ENCODE measurements at places on chromosomes 5 and 9.

GRCh38 chr9:129264388-129264787 is 86.3 kb upstream of the IER5L start:
- no peak for DNase-seq

DNA sequence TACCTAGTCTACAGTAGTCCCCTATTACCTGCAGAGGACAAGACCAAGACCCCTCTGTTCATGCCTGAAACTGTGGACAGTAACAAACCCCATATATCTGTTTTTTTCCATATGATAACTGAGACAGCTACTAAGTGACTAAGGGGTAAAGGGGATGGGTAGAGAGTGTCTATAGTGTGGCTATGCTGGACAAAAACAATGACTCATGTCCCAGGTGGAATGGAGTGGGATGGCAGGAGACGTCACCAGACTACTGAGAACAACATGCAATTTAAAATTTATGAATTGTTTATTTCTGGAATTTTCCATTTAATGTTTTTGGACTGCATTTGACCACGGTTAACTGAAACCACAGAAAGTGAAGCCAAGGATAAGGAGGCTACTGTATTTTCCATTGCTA is 171.8 kb downstream of the AGTPBP1 start:
- DNase-seq: no peak

DNA sequence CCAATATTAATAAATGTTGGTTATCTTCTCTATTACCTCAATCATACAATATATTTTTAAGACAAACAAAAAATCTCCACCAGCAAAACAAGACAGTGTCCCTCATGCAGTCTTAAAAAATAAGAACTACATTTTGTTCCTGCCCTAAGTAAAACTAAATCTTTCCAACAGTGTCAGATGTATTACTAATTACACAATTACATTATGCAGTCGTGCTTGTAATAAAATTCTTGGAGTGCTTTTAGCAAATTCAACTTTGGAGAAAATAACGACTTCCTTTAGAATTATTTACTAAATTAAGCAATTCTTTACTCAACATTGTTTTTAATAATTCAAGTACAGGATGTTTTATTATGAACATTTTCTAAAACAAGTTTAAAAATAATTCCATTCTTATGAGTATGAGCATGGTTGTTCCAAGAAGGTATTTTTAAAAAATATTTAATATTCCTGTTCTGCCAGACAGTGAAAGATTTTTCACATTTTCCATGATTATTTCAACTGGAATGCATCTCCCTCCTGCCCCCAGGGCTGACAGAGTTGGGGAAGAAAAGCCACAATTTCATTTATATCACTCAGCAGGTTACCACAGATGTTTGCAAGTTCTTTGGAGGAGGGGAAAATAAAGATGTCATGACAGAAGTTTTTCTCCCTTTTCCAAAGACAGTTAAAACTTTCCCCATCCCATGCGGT is 137.9 kb downstream of the FAM114A2 start:
- no peak for DNase-seq

- no peak for DNase-seq
Observed at GRCh38 chr9:128061275-128061960, 5.7 kb downstream of the NAIF1 start.

- DNase-seq: no peak
Observed at GRCh38 chr5:179113945-179114641, 53.9 kb downstream of the ZNF354C start.

DNA sequence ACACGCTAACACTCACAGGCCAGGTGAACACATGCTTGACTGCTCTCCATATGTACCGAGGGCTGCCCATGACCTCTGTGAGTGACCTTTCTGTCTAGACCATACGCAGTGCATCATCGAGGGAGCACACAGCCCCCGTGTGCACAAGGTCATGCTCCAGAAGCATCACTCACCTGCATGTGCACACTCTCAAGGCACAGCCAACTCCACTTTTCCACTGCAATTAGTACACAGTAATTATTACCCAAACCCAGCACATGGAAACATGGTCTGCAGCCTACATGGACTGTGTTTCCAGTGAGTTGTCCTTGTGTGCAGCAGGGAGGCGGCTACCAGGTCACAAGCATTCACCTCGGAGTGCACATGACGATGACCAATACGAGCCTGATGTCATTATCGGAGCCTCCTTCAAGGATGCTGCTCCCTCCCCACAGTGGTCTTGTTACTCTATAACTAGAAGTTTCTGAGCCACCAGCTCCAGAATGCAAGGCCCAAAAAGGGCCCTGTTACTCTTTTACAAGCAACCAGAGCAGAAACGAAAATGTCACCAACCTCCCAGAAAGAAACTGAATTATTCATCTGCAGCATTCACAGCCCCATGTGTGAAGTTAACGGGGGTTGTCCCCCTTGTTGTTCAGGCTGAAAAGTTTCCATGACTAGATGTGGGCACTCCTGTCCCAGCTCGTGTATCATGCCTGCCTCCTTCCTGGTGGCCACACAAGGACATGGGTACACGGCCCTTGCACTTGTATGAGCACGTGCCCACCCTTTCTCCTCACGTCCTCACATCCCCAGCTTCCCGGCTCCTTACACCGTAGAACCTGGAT is 31.2 kb downstream of the SEMA4D start:
- DNase-seq: no peak

All from stimulated activated CD4-positive, alpha-beta T cell treated with anti-CD3 and anti-CD28 coated beads, Interleukin-15, amount 100 ng/mL, for 1 hour (primary cell).